NCI-H460 (cell line): ENCODE measurements at places on chromosomes 7 and 10. TPM values are rescaled to one million over a fixed set of nuclear protein-coding genes. Genes with fewer than 3 reads are reported as not detected.

The VWDE gene
- 3.1 and 4.0 TPM in 2 replicates for total RNA-seq

The EN2 gene
- total RNA-seq, result 0.75 and 0.84 TPM in 2 replicates

The OR6B1 gene
- total RNA-seq, result not detected in 2 replicates

The ADAM8 gene
- total RNA-seq, result 2.5 and 3.7 TPM in 2 replicates

The AKR1C3 gene
- total RNA-seq, result 818 and 909 TPM in 2 replicates

The PNLIP gene
- total RNA-seq, result not detected in 2 replicates

The HECTD2 gene
- total RNA-seq, result 14.0 and 17.1 TPM in 2 replicates

The GRM3 gene
- total RNA-seq, result not detected in 2 replicates

The FANK1 gene
- 0.20 and 0.63 TPM in 2 replicates for total RNA-seq

The ZNF789 gene
- total RNA-seq, result 6.8 and 7.0 TPM in 2 replicates

The CCL24 gene
- total RNA-seq, result not detected in 2 replicates

The OPALIN gene
- not detected in 2 replicates for total RNA-seq

The PLPP4 gene
- total RNA-seq, result not detected in 2 replicates

The STMP1 gene
- total RNA-seq, result 16.2 and 16.3 TPM in 2 replicates

The ANK3 gene
- 46.6 and 65.7 TPM in 2 replicates for total RNA-seq

The SUMF2 gene
- 81.5 and 99.4 TPM in 2 replicates for total RNA-seq

The HOXA13 gene
- 1.9 and 2.7 TPM in 2 replicates for total RNA-seq

The ATP6V0A4 gene
- 0.15 and 0.23 TPM in 2 replicates for total RNA-seq

The DEPP1 gene
- 0.64 and 0.89 TPM in 2 replicates for total RNA-seq

The TEX36 gene
- not detected in 2 replicates for total RNA-seq

The ZNF117 gene
- total RNA-seq, result 1.8 and 1.9 TPM in 2 replicates

The NRP1 gene
- total RNA-seq, result 11.6 and 12.2 TPM in 2 replicates

The HTRA1 gene
- 40.7 and 42.5 TPM in 2 replicates for total RNA-seq

The KIF11 gene
- 39.3 and 40.2 TPM in 2 replicates for total RNA-seq

The DNAH11 gene
- total RNA-seq, result 0.22 and 0.40 TPM in 2 replicates

The KCP gene
- not detected in 2 replicates for total RNA-seq

The ADGRA1 gene
- not detected in 2 replicates for total RNA-seq

The CLDN3 gene
- 1.0 and 1.7 TPM in 2 replicates for total RNA-seq

The TBXAS1 gene
- total RNA-seq, result 3.7 and 4.0 TPM in 2 replicates

The ABCC2 gene
- 191 and 232 TPM in 2 replicates for total RNA-seq

The HYAL4 gene
- not detected in 2 replicates for total RNA-seq

The CFAP70 gene
- total RNA-seq, result 0.15 and 0.32 TPM in 2 replicates

The PRKCQ gene
- total RNA-seq, result 0.22 TPM in 1 of 2 replicates, not detected in the other

The MACROH2A2 gene
- 25.7 and 28.0 TPM in 2 replicates for total RNA-seq

The GARIN1A gene
- total RNA-seq, result 0.03 and 0.17 TPM in 2 replicates

The CHST12 gene
- total RNA-seq, result 2.4 and 3.8 TPM in 2 replicates

The HOXA6 gene
- total RNA-seq, result 6.7 and 8.3 TPM in 2 replicates

The HABP2 gene
- total RNA-seq, result not detected in 2 replicates

The TMEM26 gene
- total RNA-seq, result not detected in 2 replicates

The MAGI2 gene
- 1.1 and 1.7 TPM in 2 replicates for total RNA-seq

The FEZF1 gene
- total RNA-seq, result 0.17 TPM in 1 of 2 replicates, not detected in the other

The HMX3 gene
- 3.9 and 5.3 TPM in 2 replicates for total RNA-seq

The BMPER gene
- 3.0 and 3.5 TPM in 2 replicates for total RNA-seq

The FGFR2 gene
- total RNA-seq, result 0.46 and 0.54 TPM in 2 replicates

The NME8 gene
- total RNA-seq, result not detected in 2 replicates

The RBP3 gene
- total RNA-seq, result not detected in 2 replicates

The PRF1 gene
- total RNA-seq, result not detected in 2 replicates

The PNPLA8 gene
- total RNA-seq, result 30.5 and 34.0 TPM in 2 replicates

The CCDC172 gene
- total RNA-seq, result not detected in 2 replicates

The SFRP4 gene
- total RNA-seq, result 0.09 and 0.27 TPM in 2 replicates

The LRRD1 gene
- not detected in 2 replicates for total RNA-seq

The NPY4R gene
- total RNA-seq, result not detected in 2 replicates

The GIMAP5 gene
- total RNA-seq, result not detected in 2 replicates
